Stimulated activated CD8-positive, alpha-beta memory T cell treated with anti-CD3 and anti-CD28 coated beads, Interleukin-7, amount 100 ng/mL, for 1 hour (primary cell): ENCODE measurements at places on chromosomes 1 and 21.

DNA sequence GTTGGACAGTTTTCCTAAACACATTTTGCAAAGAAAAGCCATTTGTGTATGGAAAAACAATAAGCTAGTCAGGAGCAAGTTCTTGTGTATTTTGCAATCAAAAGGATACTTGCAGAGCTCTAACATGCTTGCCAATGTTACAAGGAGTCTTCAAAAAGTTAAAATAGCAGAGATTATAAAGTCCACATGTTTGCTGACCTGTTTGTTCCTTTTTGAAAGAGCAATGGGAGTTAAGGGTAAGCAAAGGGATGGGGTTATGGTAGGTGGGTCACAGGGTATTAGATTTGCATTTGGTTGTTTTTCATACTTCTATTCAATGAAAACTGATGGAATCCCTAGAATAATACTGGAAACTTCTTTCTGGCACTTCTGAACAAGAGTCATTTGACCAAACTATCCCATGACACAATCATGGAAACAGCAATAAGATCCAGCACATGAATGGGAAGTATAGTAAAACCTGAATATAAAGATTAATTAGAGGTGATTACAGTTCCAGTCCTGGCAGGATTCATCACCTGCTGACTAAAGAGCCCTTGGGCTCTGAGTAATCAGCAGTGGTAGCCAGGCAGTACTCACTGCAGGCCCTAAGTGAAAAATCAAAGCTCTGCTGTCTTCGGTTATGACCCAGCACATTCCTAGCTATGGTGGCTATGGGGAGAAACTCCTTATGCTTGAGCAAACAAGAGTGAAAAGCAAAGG lies 27.1 kb upstream of the ZC3H11B start:
- DNase-seq: no peak

DNA sequence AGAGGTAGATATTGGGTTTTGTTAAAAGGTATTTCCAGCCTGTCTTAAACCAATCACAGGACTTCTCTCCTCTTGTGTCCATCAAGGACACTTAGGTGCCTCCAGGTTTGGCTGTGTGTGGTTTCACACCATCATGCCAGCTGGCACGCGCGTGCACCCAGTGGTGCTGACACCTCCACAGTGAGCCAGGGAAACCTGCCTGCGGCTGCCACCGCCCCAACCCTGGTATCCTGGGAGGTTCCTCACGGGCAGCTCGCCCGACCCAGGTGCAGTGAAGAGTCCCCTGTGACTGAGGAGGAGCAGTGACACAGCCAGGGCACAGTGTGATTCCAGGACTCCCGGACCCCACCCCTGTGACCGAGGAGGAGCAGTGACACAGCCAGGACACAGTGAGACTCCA lies 13.2 kb upstream of the COL6A2 start:
- DNase-seq: no peak

DNA sequence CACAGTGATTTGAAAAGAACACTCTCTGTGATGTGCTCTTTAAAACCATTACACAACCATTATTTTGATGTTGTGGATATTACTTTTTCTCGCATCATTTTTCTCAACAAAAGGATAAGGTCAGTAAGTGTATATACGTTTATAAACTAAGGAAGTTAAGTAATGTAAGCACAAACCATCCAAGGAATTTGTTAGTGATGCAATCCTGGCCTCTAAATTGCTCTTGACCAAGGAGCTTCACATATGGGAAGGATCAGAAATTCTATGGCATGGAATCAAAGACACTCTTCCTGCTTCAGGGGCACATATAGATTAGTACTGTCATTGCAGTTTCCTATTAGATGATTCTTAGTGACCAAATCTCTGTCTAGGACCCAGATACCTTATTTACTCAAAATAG lies 3.6 kb upstream of the PPP2R5A start:
- no peak for DNase-seq

GRCh38 chr1:76769911-76770310 lies 97.4 kb upstream of the ST6GALNAC5 start:
- DNase-seq: no peak

DNA sequence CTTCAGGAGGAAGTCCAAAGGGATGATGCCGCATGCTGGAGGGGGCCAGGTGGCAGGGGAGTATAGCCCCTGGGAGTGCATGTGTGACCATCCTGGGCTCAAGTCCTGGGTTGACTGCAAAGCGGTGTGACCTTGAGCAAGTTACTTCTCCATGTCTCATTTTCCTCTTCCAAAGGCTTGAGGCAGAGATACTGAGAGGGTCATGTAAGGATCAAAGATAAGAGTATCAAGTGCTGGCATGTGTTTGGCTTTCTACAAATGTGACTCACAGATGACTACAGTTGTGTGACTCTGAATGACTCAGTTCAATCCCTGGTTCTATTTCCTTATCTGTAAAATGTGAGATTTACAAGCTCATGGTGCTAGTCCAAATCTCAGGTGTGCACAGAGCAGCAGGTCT lies 26.1 kb downstream of the PROK1 start:
- DNase-seq: no peak

- no peak for DNase-seq
Measured at GRCh38 chr1:27566462-27567145, 37.3 kb downstream of the AHDC1 start.

DNA sequence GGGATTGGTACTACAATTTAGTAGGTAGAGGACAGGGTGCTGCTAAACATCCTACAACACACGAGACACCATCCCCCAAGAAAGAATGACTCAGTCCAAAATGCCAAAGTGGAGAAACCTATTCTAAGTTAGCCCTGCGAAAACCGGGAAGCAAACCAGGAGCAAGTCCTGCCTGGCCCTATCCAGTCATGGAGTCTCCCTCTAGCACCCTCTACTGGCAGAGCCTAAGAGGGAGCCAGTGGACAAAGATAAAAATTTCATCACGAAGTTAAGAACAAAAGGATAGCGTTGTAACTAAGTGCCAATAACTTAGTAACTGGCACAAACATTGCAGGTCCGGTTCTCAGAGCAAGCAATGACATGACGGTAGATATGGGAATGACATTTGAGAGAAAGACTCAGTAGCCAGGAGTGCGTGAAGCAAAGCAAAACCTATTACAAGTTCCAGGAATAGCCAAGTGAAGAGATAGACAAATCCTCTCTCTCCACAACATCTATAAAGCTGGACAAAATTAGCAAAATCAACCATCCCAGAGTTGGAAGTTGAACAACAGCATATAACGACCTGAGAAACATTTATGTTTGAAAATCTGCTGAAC lies 383.5 kb downstream of the OMA1 start:
- DNase-seq: no peak
